ENCODE measurements at places on chromosomes 12 and 14.

DNA sequence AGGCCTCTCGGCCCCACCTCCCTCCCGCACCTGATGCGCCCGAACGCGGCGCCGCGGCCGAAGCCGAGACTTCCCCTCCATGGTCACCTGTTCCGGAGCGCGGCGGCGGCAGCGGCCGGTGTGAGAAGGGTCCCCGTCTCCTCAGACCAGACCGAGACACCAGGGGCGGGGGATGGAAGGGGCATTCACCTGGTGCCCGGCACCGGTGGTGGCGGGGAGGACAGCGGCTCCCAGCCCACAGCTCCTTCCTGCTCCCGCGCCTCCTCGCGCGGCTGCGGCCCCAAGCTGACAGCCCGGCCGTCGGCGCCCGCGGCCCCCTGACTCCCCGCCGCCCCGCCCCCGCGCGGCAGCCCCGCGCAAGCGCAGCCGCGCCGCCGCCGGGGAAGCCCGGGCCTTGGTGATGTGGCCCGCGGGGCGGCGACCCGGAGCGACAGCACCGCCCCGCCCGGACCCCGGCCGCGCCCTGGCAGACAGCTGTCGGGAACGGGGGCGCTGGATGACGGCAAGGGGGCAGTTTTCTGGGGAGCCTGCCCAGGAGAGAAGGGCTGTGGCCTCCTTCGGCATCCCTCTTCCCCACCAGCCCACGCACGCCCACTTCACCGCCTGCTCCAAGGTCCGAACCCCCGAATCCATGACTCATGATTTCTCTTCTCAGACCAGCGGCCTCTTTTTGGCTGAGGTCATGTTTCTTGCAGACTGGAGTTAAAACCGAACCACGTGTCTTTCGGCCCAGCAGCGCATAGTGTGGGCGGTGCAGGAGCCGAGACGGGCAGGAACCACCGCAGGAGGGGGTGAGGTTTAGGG lies at the start of gene SLC41A2:
SLC41A2 (minus strand) TSS at position 290 of the 804 bp plus-strand sequence. CDS start 29,763 bp downstream, outside the sequence.
- DNase-seq = peak; percentile 91

DNA sequence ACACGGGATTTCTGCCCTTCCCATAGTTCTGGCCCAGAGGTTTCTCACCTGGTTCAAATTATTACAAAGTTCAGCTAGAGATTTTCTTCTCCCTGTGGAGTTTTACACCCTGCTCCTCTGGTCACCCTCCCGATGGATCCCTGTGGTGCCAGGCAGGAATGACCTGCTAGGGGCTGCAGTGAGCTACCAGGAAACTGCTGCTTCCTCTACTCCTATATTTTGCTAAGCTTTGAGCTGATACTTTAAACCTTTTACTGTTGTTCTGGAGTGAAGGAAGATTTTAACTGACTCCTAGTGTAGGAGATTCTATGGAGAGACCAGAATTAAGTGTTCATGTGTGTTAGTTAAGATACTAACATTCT lies 30.4 kb upstream of the LRIG3 start:
- DNase-seq = no peak

- DNase-seq = peak; percentile 59
Observed at GRCh38 chr12:124771462-124772288, 92.0 kb downstream of the SCARB1 start.

DNA sequence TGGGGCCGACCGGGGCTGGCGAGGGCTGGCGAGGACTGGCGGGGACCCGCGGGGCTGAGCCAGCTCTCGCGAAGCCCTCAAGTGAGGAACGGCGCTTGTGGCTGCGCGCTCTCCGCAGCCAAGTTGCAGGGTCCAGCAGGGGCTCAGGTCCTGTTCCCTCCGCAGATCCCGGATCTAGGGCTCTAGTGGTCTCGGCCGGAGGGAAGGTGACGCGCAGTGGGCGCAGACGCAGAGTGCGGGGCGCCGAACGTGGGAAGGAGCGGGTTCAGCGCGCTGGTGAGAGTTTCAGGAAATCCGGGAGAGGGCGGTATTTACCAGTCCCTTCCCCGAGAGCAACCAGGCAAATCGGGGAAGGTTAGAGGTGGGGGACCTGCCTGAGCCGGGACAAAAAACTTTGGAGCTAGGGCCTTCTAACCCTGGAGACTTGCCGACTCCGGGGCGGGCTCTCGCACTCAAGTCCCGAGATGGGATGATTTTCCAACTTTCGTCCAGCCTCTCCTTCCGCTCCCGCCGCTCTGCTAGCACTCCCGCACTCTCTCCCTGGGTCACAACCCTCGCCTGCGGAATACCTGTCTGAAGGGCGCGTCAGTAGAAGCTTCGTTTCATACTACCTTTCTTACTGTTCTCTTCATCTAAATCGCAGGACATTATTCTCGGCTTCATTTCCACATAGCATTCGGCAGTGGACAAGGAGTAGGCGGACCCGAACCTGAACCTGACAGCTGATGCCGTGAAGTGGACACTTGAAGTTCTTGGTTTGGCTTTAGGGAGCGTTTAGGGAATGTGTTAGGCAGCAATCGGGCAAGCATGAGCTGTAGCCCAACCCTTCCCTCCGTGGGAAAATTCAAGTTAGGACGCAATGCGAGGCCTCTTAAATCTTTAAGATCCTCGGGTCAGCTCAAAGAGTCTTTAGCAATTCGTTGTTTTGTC lies 13.6 kb upstream of the PAX9 start:
- peak; percentile 25 for DNase-seq

DNA sequence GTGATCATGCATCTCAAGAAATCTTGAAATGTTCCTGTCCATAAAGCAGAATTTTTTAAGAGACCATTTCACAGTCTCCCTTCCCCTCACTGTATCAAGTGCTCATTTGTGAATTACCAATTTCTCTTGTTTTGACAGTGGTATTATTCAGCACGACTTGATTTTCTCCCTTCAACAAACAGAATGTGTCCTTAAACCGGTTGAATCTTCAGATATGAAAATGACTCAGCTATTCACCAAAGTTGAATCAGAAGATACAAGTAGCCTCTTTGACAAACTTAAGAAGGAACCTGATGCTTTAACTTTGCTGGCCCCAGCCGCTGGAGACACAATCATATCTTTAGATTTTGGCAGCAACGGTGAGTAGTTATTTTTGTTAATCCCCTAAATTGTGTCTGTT lies 25.5 kb upstream of the SNAPC1 start:
- DNase-seq = no peak

DNA sequence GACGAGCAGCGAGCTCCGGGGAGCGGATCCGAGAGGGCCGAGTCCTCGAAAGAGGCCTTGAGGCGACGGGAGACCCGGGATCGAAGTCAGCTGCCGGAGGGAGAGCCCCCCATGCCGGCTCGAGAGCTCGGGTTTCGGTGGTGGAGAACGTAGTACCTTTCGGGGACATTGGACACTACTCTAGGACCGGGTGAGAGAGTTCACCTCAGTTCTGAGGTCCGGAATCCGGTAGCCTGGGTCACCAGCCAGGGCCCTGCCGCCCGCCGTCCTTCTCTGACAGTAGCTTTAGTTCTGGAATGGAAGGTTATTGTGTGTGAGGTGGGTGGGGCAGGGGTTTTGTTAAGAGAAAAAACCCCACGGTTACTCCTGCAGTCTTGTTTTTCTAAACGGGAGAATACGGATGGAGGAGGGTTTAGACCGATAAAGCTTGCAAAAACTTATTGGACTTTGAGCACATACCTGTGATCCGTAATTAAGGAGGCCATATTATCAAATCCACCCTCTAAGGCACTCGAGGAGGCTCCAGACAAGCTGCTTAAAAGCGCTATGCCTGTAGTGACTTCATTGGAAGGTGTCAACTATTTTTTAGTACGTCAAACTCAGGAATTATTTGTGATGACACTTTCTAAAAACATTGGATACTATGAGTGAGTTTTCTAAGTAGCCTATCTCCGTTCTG lies 765 bp downstream of the SCYL2 start:
- peak; percentile 3 for DNase-seq

GRCh38 chr12:116274551-116275375 lies 2.7 kb downstream of the MED13L start:
- DNase-seq = no peak

DNA sequence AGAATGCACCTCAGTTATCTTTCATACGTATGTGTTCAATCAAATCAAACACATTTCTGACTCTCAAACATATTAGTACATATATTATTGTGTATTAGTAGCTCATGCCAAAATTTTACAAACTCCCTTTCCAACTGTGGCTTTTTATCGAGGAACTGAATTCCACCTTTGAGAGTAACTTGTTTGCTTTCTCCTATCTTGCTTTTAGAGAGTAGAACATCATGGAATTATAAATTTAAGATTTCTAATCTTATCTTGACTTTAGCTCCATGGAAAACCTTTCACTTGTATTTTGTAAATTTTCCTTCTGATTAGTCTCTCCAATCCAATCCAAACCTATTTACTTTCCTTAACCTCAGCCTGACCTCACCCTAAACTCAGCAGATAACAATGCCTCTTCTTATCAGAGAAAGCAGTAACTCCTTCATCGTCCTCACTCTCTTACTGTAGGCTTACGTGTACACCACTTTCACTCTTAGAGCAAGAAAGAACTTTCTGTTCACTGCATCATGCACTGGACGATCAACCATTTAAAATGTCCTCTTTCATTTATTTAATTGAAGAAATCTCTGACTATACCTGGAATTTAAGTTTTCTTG lies 164.5 kb downstream of the TMTC3 start:
- DNase-seq = no peak

DNA sequence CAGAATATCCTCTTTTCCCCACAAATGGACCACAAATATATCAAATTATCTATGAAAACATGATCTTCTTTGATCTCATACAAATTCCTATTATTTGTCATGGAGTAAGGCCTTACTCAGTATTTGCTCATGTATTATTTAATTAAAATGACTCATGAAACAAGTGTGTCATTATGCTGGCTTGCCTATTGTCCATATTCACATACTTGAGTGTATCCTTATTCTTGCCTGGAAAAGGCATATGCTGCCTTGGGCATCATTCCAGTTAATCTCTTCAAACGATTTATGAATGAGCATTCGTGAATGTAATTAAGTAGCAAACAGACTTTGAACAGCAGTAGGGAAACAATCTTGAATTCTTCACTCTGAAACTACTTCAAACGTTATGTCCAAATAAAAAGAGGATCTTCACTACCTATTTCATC lies 22.6 kb upstream of the SNRPF start:
- peak; percentile 35 for DNase-seq

Measured in RPMI7951 (cell line).